Stimulated activated CD8-positive, alpha-beta memory T cell treated with anti-CD3 and anti-CD28 coated beads, Interleukin-15, amount 100 ng/mL, for 1 hour (primary cell): ENCODE measurements at places on chromosomes 4 and X.

DNA sequence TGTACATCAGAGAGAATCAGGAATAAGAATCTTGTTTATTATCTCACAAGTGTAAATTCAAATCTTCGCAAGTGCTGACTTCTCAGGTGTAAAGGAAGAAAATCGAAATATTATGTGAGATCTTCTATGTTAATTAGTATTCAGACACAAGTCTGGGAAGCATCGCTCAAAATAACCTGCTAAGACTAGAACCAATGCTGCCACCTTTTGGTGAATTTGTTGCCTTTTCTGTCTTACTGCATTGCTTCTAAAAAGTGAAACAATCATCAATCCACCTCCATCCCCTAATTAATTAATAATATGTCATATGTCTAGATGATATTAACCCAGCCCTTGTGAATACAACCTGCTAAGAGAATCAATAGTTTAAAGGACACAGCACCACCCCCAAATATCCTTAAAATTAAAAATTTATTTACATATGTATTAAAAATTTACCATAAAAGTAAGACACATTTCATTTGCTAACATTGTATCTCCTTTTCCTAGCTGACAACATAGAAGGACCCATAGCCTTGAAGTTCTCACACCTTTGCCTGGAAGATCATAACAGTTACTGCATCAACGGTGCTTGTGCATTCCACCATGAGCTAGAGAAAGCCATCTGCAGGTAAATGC lies 3.5 kb downstream of the EPGN start:
- no peak for DNase-seq

DNA sequence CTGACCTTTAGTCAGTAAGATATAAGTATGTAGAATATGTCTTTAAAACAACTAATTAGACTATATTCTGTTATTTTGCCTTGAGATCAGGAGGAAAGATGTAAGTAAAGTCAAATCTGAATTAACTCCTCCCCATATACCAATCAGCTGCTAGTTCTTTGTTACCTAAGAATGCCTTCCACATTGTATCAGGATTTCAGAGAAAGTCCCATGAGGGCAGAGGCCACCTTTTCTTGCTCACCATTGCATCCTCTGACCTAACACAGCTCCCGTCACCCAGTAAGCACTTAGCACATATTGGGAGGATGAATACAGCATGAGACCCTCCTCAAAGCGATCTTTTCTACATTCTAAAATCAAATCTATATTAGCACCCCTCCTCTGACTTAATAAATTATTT lies 87.0 kb downstream of the COL25A1 start:
- no peak for DNase-seq

DNA sequence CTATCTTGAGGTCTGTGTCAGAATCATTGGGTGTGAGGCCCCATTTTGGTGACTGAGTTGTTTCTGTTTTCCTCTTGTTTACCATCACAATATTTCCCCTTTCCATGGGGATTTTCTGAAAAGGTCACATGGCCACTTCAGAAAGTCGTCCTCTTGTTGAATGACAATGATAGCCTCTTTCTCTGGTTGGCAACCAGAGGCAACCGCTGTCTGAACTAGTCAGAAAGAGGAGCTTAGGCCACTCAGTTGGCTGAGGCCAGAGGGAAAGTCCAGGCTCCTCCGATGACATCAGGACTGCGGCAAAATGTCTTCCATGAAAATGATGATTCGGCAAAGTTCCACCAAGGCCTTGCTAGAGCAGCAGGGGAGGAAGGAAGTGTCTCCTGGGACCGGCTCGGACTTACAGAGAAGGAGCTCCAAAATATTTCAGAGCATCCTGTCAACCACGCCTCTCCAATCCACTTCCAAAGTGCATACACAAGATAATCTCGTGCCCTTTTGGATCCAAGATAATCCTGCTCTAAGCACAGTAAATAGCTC lies 19.1 kb upstream of the RBM47 start:
- DNase-seq, result no peak

DNA sequence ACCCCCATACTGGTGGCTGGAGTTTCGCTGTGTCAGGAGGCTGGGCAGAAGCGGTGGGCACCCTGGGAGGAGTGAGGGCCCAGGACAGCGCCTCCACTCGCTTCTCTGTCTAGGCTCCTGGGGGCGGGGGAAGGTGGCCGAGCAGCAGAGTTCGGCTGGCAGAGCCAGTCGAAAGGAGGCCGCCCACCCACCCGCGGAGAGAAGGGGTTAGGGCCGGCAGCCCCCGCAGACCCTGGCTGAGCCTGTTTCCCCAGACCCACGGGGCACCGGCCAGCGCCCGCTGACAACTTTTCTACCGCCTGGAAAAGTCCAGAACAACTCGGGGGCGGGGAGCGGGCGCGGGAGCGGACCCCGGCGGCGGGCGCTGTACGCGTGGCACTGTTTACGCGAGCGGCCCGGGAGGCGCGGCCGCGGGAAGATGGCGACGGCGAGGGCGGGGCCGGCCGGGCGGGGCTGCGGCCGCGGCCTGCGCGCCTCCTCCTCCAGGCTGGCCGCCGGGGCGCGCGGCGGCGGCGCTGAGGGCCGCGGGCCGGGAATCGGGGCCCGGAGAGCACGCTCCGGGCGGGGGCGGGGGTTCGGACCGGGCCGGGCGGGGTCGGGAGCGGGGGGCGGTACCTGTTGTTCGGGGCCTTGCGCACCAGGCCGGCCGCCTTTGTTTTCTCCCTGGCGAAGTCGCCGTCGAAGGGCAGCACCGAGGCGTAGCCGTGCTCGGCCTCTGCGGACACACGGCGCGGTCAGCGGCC lies 628 bp downstream of the MXD4 start:
- DNase-seq, result no peak

GRCh38 chr4:185713731-185714130 lies 98.3 kb downstream of the SORBS2 start:
- DNase-seq, result no peak

DNA sequence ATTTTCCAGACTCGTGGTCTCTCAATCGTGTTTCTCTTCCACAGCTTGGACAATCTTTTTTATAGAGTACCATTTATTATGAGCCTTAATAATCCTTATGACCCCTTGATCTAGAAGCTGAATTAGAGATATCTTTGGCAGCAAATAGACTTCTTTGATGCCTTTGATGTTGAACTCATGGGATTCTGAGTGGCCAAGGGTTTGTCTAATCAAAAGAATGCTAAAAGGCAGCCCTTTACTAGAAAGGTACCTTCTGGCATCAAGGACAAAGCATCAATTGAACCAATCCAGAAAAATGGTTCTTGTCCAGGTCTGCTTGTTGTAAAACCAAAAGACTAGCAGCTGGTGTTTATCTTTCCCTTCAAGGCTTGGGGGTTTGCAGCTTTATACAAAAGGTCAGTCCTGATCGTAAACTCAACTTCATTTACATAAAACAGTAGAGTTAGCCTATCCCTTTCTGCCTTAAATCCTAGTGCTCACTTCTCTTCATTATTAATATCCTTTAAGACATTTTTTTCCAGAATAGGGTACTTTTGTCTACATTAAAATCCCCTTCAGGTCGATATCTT lies 411.3 kb downstream of the FAT4 start:
- DNase-seq, result no peak

DNA sequence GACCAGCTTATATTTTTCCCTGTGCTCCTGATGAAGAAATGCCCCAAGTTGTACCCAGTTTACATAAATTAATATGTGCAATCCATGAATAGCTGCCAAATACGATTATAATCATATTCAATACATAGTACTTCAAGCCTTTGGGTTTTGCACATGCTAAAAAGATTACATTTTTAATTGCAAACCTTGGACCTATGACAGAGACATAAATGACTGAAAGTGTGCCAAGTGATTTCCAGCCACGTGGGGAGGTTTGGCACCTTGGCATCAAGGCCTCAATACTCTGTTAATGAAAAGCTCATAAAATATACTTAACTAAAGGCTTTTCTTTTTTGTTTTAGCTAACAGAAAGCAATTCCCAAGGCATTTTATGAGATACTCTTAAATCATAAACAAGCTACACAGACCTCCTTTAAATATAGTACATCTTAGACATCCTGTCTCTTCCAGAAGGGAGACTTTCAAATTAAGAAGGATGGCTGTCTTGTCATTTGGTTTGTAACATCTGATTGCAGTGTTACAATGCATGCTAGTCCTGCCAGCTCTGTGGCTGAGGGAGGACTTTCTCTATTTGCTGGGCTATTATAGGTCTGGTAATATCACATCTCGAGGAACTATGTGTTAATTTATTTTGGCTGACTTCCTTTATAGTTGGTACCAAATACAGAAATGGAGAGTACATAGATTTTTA lies 404.1 kb downstream of the AFF2 start:
- no peak for DNase-seq

GRCh38 chrX:40938423-40938822 lies 146.8 kb upstream of the USP9X start:
- no peak for DNase-seq

- DNase-seq, result no peak
These were observed 11.5 kb downstream of the CRMP1 start for GRCh38 chr4:5881340-5881739.

DNA sequence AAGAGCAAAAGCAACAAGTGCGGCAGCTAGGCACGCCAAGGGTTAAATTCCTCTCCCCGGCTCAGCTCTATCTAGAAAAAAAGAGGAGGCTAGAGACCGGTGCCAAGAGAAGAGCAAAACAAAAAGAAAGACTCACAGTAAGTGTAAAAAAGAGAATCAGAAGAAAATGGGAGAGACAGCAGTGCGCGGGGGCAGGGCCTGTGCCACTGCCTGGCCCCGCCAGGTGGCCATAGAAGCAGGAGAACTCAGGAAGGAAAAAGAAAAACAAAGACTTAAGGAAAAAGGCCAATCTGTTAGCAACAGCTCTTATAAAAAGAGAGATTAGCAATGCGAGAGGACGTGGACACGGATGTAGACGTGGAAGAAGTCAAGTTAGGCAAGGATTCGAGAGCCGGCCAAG lies 3.2 kb downstream of the ACOX3 start:
- DNase-seq, result no peak
